ENCODE measurements at places on chromosomes 5 and 9.

DNA sequence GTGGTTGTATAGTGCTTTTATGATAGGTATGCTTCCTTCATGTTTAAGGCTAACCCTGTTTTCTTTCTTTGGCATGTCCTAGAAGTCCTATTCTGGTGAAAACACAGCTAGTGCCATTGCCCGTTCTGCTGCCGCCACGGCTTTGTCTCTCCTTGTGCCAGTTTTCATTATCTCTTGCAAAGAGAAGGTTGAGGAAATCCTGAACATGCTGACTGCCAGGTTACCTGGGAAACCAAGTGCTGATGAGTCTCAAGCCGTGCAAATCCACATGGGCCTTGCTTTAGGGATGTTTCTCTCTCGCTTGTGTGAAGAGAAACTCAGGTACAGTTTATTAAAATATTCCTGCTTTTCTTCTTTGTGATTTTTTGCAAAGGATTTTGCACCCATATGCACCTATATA, 102.2 kb downstream of the HACD4 start:
- DNase-seq: no peak

DNA sequence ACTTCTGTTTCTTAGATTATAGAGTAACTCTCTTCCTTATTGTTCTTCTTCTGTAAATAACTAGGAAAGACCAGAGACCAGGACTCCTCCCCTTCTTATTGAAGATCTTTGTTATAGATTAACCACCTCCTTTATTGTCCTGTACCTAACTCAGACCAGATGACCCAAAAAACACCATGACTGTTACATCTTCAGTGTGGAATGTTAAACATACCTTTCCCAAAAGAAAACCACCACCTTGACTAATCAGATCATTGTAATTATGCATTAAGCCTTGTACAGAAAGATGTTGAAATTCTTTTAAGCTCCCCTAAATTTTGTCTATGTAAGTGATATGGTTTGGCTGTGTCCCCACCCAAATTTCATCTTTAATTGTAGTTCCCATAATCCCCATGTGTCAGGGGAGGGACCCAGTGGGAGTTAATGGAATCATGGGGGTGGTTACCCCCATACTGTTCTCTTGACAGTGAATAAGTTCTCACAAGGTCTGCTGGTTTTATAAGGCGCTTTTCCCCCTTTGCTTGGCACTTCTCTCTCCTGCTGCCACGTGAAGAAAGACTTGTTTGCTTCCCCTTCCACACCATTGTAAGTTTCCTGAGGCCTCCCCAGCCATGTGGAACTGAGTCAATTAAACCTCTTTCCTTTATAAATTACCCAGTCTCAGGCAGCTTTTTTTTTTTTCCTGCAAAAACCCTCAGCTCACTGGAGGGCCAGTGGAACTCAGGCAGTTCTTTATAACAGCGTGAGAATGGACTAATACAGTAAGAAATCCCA, 26.3 kb downstream of the ARSB start:
- DNase-seq: no peak

DNA sequence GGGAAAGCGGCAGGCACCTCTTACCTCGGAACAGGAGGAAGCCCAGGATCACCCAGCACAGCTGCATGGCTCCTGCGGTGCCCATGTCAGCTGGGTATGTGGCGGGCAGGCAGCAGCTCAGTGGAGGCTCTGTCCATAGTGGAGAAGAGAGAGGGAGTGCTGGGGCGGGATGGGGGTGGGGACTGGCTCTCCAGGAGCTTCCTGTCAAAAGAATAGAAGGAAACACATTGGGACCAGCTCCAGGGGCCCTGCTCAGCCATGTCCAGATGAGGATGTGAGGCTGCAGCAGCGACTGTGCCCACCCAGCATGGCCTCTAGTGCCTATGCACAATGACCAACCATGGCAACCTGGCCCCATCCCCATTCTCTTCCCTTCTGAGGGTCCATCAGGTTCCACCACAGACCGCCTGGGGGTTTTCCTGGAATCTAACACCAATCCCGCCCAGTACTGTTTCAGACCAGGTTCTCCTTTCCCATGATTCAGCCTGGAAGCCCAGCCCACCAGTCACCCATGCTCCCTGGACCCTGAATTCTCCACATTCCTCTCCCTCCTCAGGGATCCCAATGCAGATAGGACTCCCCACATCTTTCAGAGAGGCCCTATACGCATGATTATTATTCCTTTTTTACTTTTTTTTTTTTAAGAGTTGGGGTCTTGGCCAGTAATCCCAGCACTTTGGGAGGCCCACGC, at the start of gene ECSCR:
ECSCR (minus strand) TSS at position 158 of the 691 bp plus-strand sequence; CDS start at position 85, 73 bp downstream.
- DNase-seq: no peak

DNA sequence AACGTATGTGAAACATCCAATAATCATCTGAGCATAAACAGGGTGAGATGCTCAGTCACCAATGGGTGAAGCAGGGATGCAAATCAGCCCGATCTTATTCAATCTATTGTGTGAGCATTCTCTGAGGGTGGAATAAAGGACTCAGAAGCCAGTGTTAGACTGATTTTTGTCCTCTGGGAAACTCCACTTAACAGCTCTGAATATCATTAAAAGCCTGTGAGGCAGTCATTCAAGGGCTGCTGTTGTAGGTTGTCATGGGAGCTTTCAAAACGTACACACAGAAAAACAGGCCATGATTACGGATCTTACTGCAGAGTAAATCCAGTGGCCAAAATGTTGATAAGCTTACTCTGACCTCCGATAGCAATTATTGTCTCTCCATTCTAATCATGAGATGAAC, 266.5 kb upstream of the EFNA5 start:
- no peak for DNase-seq

DNA sequence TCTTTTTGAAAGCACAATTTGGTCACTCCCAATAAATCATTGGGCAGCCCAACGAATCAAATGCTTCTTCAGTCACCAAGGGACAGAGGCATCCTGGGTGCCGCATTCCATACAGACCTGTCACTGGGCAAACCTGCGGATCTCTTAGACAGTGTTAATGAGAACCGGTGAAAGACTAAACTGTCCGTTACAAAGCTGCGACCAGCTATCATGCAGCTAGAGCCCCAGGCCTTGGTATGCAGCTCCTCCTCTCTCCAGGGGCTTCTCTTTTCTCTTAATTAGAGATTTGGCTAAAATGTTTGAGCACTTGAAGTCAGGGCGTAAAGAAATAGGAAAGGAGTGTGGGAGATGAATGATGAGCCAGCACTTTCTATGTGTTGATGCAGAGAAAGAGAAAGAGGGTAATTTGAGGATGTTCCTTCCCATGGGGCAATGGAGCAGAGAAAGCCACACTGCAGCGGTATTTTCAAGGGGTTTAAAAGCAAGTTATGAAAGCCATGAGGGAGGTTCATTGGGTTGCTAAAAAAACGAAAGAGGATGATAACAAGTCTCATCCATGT, 175.3 kb downstream of the RFK start:
- no peak for DNase-seq

- DNase-seq: no peak
Observed at GRCh38 chr5:9335754-9336495, 209.9 kb downstream of the SEMA5A start.

DNA sequence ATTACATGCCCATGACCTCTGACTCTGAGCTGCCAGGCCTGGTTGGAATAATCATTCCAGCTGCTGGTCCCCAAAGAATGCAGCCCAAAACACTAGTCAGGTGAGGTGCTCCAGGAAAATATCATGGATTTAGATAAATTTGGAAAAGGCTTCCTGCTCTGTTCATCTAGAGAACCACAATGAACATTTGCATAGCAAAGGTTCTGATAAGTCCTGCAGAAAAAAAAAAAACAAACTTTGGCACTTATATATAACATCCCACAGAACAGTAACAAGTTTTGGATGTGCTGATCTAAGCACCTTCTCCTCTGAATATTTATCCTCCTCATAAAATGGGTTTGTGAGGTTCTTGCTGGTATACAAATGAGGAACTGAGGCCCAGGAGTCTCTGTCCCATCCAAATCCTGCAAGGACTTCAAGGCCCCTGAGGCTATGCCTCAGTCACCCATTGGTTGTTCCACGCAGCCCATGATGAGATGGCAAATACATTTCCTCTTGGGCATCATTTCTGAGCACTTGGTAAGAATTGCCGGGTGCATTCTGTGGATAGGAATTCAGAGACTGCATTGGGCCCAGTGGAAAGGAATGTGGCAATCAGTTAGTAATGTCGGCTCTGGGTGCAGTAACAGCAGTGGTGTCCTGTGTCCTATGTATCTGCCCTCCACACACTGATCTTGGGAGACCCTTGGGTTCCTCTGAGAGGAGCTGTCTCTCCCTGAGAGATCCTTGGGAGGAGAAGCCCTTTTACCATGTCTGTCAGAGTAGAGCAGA, 73.4 kb upstream of the ASS1 start:
- no peak for DNase-seq

DNA sequence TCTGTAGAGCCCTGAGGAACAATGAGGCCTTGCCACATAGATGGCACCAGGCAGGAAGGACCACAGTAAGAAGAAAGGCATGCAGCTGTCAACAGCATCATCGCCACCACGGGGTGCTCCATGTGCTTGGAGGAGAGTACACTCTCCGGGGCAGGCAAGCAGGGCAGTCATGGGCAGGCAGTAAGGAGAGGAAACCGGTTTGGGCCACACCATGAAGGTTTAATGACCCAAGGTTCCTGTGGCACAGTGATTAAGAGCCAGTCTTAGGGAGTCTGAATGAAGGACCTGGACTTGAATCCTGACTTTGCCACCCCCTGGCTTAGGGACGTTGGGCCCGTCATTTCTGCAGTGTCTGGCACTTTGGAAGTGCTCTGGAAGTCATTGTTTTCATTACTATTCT, 80.6 kb upstream of the ZBTB43 start:
- no peak for DNase-seq

DNA sequence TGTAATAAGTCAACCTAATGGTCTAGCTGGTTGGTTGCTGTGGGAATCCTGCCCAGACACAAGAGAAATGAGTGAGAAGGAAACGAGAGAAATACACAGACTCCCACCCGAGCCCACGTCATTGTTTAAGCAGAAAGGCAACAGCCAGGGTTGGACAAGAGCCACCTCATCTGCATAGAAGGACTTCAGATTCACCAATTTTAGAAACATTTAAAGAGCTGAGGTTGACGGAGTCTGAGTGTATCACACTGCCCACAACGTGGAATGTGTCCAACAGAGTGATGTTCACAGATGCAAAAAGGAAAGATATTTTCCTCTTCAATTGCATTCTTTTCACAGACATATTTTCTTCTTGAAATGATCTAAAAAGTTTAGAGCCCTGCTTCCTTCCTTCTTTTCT, 349.5 kb downstream of the AGTPBP1 start:
- no peak for DNase-seq

GRCh38 chr9:13847270-13847669, 466.7 kb downstream of the NFIB start:
- no peak for DNase-seq

DNA sequence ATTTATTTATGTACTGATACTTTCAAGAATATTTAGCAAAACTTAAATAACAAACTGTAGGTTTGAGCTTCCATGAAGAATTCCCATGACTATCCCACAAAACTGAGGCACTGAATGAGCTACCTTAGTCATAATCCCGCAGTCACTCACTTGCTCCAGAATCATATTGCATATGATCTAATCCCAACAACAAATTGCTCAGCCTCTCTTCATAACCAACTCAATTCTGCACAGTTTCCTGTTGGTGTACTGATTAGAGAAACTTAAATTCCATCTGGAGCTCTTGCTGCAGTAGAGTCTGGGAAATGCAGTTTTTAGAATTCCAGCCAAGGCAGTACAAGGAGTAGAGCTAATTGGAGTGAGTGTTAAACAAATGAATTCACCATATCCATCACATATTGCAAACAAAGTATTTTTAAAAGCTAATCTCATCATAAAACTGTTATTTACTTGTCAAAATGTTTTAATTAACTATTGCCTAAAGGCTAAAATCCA, 35.7 kb upstream of the CDH18 start:
- DNase-seq: no peak

DNA sequence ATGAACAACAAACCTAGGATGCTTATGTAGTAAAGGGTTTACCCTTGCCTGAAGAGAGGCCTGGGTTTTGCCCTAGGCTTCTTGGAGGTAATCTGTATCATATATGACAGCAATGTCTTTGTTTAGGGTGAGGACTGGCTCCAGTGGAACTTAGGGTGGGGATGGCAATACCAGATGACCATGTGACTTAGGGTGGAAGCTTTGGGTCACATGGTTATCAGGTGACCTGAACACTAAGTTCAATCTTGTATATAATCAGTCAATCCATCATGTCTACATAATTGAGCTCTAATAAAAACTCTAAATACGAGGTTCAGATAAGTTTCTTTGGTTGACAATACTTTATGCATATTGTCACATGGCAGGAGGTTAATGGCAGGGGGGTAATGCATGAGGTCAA, 10.6 kb upstream of the PPP2R2B start:
- no peak for DNase-seq

DNA sequence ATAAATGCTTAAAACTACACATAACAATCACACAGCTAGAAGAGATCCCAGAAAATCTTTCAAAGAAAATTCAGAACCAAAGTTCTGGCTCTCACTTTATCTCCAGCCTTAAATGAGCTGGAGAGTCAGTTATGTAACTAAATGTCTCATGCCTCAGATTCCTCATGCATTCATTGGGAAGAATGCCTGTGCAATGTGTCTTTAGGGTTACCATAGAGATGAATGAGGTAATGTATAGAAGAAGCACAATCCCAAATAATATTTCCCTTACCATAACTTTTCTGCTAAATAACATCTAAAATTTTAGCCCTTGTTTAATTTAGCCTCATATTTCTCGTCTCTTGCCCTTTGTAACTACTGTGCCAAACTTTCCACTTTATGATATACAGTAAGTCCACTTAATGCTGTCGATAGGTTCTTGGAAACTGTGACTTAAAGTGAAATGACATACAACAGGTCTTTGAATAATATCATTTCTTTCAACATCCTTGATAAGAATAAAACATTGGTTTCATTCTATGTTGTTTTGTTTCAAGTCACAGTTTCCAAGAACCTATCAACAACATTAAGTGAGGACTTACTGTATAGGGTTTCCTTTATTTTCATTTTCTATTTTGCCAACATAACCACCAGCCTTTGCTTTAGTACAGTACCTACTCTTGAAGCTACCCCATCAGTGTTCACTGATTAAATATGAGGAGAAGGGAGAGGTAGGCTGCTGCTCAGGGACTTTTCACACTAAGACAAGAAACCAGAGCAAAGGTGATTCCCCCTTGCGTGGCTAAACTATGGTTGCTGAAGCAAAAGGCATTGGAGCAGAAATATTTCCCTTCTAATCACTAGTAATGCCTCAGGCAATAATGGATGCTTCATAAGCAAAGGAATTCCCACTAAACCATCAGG, 295.7 kb upstream of the PTGER4 start:
- no peak for DNase-seq

GRCh38 chr5:117872798-117873368, 1115.5 kb downstream of the DTWD2 start:
- DNase-seq: no peak
